Activated naive CD4-positive, alpha-beta T cell (primary cell): ENCODE measurements at places on chromosomes 16 and 17.

DNA sequence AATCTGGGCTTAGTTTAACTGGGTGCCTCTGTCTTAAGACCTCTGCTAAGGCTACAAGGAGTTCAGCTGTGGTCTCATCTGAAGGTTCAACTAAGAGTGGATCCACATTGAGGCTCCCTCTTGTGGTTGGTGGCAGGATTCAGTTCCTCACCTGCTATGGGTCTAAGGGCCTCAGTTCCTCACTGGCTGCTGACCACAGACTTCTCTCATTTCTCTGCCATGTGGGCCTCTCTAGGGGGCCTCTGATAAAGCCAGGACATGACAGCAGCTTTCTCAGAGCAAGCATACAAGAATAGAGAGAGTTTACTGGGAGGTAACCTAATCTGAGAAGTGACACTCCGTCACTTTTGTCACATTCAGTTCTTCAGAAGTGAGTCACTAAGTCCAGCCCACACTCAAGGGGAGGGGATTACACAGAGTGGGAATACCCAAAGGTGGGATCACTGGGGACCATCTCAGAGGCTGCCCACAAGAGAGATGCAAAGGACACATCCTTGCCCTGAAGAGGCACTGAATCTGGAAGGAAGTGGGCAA, 19.2 kb upstream of the ABAT start:
- no peak for DNase-seq

DNA sequence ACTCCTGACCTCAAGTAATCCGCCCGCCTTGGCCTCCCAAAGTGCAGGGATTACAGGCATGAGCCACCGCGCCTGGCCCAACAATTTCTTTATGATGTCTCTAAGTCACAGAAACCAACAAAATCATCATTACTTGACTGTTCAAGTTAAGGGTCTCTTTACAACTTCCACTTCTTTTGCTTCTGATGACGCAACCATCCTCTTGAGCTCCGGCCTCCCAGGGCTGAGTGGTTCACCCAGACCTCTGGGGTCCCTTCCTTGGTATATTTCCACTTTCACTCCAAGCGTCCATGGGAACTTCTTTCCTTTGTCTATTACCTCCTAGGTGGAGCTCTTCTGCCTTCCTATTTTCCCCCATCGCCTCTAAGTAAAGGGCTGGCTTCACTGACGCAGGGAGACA, 253.7 kb downstream of the NTN1 start:
- no peak for DNase-seq

- DNase-seq = no peak
Measured at GRCh38 chr16:8848231-8848938, 20.4 kb downstream of the CARHSP1 start.

DNA sequence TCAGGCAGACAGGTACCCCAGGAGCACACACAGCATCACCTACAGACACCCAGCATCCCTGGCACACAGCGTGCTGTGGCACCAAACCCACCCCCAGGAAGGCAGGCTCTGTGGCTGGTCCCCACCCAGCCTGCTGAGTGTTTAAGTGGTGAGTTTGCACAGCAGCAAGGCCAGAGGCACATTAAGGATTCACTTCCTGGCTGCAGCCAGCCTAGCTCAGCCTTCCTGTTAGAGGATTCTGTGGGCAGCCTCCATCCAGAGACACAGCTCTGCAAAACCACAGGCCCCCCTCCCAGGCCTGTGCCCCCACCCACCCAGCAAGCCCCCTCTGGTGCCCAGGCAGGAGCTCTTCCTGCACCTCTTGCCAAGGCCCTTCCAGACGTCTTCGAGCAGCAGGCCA, 36.1 kb upstream of the PHB1 start:
- no peak for DNase-seq

DNA sequence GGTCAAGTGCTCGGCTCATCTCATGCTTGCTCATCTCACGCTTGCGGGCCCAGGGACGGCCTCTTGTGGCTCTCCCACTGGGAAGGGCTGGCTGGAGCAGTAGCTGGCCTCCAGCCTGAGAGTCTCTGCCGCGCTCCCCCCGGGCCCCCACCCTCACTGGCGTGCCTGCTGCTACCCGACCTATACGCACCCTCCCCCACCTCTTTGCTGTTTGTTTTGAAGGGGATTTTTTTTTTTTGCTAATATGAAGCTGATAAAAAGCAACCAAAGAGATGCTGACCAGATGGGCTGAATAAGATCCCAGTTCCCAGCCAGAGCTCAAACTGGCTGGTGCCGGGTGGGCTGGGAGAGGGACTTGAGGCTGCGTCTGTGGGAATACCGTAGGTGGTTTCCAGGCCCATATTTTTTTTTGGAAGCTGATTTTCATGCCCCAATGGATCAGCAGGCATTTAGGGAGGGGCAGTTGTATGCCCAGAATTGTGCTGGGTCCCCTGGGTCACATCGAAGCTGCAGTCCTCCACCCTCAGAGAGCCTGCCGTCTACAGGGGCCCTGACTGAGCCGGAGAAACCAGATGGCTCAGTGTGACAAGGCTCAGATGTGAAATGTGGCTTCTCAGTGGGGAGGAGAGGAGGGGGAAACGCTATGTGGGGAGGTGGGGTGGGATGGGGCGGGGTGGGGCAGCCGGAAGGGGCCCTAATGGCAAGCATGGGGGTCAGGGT, 115.0 kb downstream of the RAP1GAP2 start:
- no peak for DNase-seq

GRCh38 chr17:53896047-53896446, 73.3 kb downstream of the KIF2B start:
- DNase-seq = no peak

- DNase-seq = no peak
Measured at GRCh38 chr17:49597928-49598655, 22.4 kb downstream of the NXPH3 start.

GRCh38 chr17:57560319-57560705, 184.8 kb downstream of the CCDC182 start:
- DNase-seq = no peak

DNA sequence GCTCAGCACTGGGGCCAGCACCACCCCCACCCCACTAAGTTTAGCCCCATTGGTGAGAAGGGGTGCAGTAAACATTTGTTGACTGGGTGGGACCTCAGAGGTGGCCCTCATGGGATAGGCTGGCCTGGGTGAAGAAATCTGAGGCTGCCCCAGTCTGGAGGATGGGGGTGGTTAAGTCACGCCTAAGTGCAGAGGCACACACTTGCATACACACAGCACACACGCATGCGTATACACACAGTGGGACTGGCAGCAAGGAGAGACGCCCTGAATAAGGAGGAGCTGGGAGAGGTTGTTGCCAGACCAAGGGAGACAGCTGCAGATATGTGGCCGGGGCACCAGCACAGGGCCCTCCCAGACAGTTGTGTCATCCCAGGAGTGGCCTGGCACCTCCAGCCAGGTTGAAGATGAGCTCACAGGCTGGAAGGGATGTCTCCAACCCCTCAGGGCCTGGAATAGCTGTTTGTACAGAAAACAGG, 3.0 kb upstream of the BCAR1 start:
- no peak for DNase-seq

- peak; percentile 19 for DNase-seq
Measured at GRCh38 chr17:51427856-51428255, 167.5 kb downstream of the UTP18 start.

GRCh38 chr17:38578229-38579082, 27.3 kb downstream of the SRCIN1 start:
- no peak for DNase-seq

- DNase-seq = no peak
Measured at GRCh38 chr16:5549802-5550201, 452.2 kb upstream of the EEF2KMT start.

GRCh38 chr17:1683459-1683858, 1.2 kb downstream of the PRPF8 start:
- DNase-seq = no peak

DNA sequence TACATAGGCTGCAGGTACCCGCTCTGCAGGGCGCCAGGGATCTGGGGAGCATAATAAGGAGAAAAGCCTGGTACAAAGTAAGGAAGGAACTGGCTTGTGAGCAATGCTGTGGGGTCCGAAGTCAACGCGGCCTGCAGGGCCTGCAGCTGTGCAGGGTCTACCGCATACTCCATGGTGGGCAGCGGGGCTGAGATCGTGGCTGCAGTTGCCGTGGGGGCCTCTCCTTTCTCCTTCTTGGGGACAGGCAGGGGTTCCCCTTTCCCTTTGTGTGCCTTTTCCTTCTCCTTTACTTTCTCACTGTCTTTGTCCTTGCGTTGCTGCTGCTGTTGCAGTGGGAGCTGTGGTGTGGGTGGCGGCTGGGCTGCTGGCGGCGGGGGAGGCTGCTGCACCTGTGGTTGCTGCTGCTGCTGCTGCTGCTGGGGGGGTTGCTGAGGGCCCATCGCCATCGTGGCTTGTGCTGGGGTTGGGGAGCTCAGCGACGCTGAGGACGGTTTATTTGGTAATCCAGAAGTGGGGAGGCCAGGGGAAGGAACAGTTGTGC, 259.6 kb downstream of the ZFHX3 start:
- no peak for DNase-seq

DNA sequence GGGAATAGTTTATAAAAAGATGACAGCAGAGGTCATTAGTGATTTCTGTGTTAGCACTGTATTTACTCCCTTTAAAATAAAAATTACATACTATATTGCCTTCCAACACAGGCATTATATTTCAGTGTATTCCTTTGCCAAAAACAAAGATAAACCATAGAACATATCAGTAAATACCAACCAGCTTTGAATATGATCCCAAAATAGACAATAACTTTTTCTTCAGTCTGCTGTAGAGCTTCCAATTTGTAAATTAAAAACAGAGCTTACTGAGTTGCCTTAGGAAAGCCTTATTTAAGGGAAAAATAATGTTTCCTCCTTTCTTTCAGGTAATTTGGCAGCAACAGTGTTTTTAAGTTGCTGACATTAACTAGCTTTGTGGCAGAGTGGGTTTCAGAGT, 352.1 kb upstream of the TBX2 start:
- no peak for DNase-seq

DNA sequence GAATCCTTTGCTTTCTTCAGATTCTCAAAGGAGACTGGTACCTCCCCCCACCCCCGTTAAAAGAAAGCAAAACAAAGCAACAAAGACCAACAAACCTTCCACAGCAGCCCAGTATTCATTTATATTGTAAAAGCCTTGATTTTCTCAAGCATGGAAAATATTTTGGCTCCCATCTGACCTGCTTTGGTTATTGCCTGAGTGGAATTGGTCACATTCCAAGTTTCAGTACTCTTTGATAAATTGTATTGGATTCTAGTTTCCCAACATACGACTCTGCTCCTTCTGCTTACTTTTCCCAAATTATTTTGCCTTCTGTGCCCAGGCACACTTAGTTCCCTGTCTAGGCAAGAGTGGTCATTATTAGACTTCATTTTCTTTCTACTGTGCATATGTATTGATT, 1.3 kb downstream of the ABCC11 start:
- no peak for DNase-seq

DNA sequence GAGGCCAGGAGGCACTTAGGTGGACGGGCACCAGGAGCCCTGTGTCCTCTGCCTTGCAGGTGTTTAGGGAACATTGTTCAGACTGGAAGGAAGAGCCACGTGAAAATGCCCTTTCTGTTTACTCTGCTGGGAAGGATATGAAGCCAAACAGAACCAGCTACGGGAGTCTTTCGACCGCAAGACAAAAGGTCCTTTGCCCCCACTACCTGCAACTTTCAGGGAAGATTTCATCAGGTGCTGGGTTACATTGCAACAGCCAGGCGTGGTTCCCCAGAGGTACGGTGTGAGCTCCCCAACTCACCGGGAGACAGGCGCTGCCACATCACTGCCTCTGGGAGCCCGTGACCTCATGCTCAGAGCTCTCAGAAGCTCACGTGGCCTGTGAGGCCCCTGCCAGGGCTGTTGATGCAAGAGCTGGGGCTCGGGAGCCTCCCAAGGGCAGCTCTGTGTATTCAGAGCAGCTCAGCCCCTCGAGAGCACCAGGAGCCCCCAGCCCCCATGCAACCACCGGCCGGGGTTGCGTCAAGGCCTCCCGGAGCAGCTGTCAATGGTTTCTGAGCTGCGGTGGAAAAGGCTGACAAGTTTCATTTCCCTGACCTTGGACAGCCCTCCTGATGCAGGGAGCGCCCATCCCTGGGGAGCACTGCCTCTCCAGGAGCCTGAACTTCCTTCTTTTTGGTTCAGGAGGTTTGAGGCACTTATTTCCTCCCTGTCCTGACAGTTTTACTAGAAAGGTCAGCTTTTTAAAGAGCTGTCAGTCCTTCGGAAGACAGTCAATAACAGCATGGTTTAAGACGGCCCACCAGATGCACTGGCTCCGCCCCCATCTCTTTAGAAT, 42.1 kb downstream of the TBC1D16 start:
- peak; percentile 18 for DNase-seq

DNA sequence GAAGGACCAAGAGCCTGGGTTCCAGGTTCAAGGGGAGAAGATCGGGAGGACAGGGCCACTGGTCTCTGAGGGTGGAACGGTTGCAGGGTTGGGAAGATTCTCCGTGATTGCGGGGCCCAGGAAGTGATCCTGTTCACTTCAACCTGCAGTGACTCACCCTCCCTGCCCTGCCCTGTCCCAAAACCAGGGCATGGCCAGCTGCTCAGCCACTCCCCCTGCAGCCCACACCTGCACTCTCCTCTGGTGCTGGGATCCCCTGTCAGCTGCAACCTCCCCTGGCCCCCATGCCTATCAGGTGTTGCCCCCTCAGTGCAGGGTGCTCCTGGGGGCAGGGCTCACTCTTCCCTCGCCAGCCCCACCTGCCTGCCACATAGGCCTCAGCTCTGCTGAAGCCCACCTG, 1.1 kb downstream of the RUNDC3A start:
- DNase-seq = no peak

DNA sequence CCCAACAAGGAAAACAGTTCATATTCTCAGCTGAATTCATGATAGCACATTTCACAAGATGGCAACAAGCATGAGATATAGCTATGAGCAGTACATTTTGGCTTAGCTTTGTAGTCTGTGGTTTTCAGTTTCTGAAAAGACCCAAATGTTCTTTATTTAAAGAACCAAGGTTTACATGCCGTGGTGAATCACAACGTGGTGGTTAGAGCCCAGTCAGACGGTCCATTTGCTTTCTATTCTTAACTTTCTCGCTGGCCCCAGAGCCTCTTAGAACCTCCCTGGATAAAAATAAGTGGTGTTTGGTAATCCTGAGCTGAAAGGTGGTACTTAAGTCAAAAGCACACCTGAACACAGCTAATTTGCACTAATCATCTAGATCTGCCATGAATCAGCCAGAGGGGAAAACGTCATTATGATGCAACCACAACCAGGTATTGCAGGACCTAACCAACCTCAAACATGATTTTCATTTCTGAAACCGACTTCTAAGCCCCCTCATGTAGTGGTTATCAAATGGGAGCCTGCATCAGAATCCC, 18.6 kb upstream of the HAPSTR1 start:
- DNase-seq = no peak

- DNase-seq = no peak
Measured at GRCh38 chr16:57108432-57108831, 16.0 kb downstream of the CPNE2 start.

DNA sequence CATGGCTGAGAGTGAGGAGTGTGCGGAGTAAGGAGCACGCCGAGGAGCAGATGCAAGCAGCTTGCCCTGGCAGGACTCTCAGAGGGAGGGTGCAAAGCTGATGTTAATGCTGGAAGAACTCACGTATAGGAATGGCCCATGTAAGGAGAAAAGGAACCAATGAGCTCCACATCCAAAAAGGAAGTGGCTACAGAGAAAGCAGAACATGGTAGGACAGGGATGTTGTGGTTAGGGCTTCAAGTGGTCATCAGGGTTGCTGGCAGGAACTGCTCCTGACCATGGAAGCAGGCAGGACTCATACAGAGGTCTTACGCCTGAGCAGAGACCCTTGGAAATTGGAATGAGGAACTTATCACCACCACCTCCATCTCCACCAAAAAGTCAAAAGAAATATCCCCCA, 5.2 kb downstream of the MYO1D start:
- DNase-seq = no peak

- no peak for DNase-seq
Measured at GRCh38 chr17:64162554-64162953, 32.6 kb upstream of the ERN1 start.
